H54 (cell line): ENCODE measurements at places on chromosomes 12 and 14.
A peak's percentile ranks its signal among the peaks of the same experiment; 100 is the strongest.

DNA sequence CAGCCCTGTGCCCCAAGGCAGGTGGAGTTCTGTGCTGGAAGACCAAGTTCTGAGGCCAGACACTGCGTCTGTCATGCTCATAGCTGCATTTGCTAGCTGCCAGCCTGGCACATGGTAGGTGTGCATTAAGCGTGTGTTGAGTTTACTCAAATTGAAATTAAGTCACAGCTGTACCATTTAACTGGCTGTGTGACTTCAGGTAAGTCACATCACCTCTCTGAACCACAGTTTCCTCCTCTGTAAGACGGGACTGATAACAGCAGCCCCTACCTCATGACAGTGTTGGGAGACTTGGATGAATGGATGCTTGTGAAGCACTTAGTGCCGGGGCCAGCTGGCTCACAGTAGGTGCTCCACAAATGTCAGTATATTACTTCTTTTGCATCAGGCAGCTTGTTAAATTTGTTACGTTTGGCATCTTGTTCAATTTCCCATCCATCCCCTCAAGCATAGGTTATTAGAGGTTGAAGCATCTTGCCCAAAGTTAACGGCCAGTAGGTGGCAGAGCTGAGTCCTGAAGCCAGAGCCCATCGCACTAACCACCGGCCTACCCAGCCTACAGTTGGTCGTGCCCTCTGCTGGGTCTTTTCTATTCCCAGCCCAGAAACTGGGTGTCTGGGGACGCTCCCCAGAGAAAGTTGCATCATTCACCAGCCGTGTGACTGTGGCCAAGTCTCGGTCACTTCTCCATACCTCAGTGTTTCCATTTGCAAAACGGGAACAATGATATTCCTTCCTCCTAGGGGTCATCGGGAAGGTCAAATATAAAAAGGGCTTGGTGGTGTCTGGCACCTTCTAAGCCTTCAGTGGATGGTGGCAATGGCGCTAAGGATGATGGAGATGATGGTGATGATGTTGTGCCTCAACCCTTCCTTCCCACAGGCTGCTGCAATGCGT, 4.5 kb downstream of the DAO start:
- peak; percentile 45 for DNase-seq

DNA sequence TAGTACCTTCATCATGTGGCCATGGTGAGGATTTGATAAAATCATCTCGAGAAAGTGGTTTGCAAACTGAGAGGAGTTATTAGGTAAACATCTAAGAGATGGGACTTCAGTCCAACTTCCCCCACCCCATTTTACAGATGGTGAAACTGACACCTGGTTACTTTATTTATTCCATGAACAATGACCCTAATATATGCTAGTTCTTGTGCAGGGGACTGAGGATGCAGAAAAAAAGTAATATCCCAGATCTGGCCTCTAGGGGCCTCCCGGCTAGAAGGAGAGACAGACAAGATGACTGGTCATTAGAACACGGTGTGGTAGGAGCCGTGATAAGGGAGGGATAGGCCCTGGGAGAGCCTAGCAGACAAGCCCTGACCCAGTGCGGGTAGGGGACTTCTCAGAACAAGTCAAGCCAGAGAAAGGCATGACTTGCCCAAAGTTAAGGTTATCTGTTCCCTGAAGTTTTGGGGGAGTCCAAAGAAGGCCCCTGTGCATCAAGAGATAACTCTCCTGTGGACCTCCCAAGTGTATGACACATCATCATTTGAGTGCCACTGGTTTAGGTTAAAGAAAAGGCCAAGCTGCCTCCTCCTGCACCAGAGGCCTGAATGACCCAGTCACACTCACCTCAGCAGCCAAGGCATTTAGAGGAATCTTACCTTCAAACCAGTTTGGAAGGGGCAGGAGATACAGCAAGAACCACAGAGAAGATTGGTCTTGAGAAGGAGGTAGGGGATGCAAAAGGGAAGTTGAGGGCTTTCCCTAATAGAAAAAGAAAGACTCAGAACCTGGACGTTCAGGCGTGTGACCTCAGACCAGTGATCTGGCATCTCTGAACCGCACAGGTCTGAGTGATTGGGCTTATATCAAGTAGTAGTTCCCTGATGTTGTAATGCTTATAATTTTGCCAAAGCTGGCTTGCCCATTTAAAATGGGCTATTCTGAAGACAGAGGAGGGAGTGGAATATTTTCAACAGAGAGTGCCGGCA, 1.6 kb downstream of the CMKLR1 start:
- peak; percentile 36 for DNase-seq

DNA sequence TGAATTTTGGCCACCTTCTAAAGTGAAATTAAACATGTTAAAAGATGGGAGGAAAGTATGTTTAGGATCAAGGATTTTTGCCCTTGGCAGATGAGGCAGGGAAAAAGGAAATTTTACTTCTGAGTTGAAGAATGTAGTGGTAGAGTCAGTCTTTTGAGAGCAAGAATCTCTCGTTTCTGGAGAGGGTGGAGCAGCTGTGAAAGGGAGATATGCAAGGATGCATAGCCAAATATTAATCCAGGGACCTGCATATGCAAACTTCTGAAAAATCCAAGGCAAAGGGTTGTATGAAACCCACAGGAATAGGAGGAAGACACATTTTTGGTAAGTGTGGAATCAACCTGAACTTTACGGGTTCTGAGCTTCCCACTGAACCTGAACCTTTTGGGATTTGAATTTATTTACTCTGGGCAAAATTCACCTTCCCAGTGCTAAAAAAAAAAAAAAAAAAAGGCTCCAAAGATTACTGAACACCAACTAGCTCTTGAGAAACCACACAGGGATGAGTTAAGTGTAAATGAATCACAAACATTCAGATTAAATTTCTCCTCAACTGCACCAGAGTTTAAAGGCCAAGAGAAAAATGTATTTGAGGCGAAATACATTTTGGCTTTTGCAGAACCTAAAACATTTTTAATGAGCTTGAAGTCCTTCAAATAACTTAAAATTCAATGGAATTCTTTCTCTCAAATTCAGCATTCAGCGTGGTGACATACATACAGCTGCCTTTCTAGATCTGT, 187.1 kb upstream of the CDKN3 start:
- DNase-seq, result no peak

GRCh38 chr12:122318607-122319605, 52.6 kb upstream of the VPS33A start:
- peak; percentile 38 for DNase-seq

- DNase-seq, result no peak
Measured at GRCh38 chr14:104200106-104200505, 61.7 kb downstream of the KIF26A start.

DNA sequence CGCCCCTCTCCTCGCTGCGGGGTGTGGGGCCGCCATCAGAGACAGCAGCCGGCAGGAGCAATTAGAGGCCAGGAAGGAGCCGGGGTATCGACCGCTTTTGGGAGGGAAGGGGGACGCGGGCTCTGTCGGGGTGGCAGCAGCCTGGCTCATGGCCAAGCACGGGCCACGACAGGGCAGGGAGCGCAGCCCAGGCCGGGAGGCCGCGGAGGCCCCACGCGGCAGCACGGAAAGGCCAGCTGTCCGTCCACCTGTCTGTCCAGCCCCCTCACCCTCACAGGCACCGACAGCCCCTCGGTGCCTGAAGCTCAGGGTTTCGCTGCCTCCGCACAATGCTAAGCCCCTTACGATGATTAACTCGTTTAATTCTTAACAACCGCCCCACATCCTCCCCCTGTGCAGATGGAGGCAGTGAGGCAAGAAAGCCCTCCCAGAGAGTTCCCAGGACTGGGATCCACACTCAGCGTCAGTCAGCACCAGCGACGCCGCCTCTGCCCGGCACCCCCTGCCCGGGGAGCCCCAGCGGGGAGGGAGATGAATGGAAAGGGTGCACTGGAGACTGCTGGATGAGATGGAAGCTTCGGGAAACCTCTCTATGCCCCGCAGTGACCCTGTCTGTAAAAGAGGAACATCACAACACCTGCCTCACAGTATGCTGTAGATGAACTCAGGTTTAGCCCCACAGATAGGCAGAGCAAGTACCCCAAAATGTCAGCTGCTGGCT, 23.7 kb downstream of the NCOR2 start:
- DNase-seq, result no peak

DNA sequence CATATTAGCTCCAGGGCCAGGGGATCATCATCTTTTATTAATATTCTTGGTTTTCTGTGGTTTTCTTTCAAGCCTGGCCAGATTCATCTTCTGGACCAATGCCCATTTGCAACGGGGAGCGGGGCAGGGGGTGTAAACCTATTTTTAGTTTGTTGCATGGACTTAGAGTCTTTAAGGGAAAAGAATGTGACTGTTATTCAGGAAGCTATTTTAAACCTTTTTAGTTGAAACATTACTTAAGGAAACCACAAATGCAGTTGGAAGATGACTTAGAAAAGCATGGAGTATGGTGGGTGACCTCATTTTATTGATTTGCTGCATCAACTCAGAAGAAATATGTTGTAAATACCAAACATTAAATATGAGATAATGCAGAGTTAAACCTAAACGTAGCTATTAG, 368.4 kb upstream of the E2F7 start:
- no peak for DNase-seq

- no peak for DNase-seq
Measured at GRCh38 chr14:68536018-68536410, 256.9 kb downstream of the ZFP36L1 start.

GRCh38 chr14:100841761-100842403, 16.0 kb downstream of the MEG3 start:
- no peak for DNase-seq

GRCh38 chr14:21326972-21327371, 47.1 kb downstream of the RPGRIP1 start:
- no peak for DNase-seq

GRCh38 chr12:104414581-104415341, 42.0 kb upstream of the CHST11 start:
- DNase-seq, result no peak

GRCh38 chr12:75782069-75782581, 249.5 kb downstream of the PHLDA1 start:
- DNase-seq, result no peak

DNA sequence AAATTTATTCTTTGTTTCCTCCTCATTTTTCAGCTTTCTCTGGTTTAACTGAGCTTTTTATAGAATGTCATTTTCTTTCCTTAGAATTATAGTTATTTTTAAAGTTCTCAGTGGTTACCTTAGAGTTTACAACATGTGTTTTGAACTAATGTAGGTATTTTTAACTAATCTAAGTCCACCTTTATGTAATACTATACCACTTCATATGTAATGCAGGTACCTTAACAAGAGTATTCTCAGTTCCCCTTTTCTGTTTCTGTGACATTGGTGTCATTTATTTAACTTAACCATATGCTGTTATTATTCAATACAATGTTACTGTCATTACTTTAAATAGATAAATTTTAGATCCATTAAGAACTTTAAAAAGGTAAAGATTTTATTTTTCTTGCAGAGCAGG, 30.3 kb upstream of the KCNC2 start:
- DNase-seq, result no peak

DNA sequence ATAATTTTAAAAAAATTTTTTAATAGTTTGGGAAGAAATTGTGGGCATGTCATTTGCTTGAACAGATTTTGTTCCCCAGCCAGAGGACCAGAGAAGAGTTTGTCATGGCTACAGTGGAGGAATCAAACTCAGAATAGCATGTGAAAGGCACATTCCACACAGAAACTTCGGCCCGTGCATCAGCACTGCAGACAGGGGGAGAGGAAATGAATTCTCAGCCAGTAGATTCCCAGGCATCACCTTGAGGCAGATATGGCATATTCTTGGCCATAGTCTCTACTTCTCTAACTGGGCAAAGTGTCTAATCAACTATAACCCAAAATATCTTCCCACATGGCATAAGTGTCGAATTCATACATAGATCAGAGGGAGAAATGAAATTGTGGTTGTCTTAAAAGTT, 153.3 kb downstream of the PRKCH start:
- DNase-seq, result no peak

GRCh38 chr12:5660238-5660637, 228.3 kb downstream of the NTF3 start:
- no peak for DNase-seq

- DNase-seq, result no peak
Measured at GRCh38 chr14:48584031-48584430, 908.6 kb upstream of the MDGA2 start.

- no peak for DNase-seq
Measured at GRCh38 chr12:52396656-52397055, 9.5 kb downstream of the KRT82 start.

- DNase-seq, result peak; percentile 3
Measured at GRCh38 chr12:74021937-74022336, 515.7 kb upstream of the ATXN7L3B start.

DNA sequence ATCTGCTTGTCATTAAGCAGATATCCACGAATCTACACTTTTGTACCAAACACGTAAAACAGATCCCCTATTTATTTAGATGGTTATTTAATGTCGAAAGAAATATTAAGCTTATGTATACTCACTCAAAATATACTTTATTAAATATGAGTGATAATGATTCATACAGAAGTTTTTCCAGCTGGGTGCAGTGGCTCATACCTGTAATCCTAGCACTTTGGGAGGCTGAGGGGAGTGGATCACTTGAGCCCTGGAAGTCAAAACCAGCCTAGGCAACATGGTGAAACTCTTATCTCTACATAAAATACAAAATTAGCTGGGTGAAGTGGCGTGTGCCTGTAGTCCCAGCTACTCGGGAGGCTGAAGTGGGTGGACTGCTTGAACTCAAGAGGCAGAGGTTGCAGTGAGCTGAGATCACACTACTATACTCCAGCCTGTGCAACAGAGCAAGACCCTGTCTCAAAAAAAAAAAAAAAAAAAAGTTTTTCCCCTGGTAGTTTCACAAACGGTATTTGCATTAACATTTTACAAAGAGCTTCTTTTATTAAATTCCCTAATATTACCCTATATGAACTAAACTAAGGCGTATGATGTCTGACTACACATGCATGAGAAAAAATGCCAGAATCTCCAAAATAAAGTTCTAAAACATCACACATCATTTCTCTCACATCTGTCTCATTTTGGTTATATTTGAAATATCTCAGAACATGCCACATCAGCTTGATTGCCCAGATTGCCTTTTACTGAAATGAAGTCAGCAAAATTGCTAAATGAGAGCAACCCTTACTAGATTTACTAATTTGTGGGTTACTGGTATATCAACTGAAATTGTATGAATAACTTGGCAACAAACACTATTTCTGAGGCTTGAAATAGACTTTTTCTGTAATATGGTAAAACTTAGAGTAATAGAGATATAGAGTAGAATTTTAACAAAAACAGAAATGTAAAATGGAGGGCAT, 74.9 kb downstream of the PAWR start:
- DNase-seq, result no peak

DNA sequence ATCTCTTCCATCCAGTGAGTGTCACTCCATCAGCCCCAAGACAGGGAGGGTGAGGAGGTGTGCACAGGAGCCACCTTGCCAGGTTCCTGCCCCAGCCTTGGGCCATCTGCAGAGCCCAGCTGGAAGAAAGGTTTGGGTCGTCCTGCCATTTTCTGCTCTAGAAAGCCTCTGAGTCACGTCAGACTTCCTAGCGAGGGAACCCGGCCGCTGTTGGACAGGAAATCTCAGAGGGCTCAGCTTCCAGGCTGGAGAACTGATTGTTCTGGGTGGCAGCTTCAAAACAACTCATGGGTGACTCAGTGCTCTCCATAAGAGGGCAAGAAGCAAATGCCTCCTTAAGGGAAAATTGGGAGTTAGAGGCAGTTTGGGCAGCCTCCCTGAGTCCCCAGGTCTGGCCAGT, 16.6 kb downstream of the HIP1R start:
- DNase-seq, result peak; percentile 99
